ENCODE measurements at places on chromosomes 16 and 17.

DNA sequence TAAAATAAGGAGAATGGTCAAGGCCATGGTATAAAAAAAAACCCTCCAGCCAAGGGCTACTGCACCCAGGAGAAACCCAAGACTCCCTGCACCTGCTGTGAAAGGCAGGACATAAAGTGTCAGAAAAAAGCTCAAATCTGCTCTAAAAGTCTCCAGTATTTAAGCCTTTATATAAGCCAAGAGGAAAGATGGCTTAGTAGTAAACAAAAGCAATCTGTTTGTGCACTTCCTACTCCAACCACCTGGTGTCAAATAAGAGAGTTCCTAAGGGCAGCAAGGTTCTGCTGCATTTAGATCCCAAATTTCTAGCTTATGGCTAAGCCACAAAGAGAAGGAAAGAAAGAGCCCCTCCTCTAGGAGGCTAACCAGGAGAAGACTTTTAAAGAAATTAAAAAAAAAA, 20.6 kb downstream of the ACSM1 start:
- DNase-seq = no peak

GRCh38 chr16:56607675-56608042, 725 bp upstream of the MT2A start:
- no peak for DNase-seq

DNA sequence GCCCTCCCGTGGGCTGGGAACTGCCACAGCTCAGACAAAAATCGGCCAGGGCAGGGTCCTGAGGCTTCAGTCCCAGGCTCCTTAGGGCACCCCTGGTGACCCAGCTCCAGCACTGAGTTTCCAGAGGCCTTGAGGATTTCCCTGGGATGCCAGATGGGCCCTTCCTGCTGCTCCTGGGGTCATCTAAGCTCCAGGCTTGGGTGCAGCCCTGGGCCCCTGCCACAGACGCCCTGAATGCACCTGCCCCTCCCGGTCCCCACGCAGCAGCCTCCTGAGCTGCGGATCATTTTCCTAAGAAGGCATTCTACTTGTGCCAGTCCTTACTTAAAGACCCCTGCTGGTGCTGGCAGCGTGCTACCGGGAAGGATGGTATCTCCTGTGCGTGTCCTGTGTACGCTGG, 6.0 kb upstream of the RNPS1 start:
- DNase-seq = no peak

- DNase-seq = no peak
Measured at GRCh38 chr16:85753976-85754375, 3.1 kb upstream of the C16orf74 start.

- DNase-seq = no peak
Measured at GRCh38 chr17:3669085-3669347, 404 bp downstream of the EMC6 start.

- no peak for DNase-seq
Measured at GRCh38 chr16:22194707-22195444, 11.2 kb upstream of the EEF2K start.

- DNase-seq = no peak
Measured at GRCh38 chr16:3187798-3188674, at the start of gene OR1F1. TSS of gene OR1F1 (plus strand) at chr16:3188204.

DNA sequence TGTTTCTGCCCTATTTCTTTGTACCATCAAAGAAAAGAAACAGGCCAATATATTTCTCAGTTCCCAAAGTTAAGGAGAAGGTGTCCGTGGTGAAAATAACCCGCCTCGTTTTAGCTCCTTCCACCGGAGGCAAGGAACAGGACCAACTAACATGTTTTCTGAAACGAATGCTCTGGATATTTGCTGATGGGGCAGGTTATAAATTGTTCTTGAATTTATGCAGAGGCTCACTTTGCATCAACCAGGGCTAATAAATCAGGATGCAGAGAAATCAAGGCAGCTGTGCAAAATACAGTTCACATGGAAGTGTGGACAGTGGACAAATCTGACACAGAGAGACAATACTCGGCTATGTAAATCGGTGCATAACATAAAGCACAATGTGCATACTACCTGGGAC, 189.8 kb downstream of the GRIN2A start:
- DNase-seq = no peak

- DNase-seq = no peak
Measured at GRCh38 chr17:3762922-3763776, 37.8 kb downstream of the ITGAE start.

DNA sequence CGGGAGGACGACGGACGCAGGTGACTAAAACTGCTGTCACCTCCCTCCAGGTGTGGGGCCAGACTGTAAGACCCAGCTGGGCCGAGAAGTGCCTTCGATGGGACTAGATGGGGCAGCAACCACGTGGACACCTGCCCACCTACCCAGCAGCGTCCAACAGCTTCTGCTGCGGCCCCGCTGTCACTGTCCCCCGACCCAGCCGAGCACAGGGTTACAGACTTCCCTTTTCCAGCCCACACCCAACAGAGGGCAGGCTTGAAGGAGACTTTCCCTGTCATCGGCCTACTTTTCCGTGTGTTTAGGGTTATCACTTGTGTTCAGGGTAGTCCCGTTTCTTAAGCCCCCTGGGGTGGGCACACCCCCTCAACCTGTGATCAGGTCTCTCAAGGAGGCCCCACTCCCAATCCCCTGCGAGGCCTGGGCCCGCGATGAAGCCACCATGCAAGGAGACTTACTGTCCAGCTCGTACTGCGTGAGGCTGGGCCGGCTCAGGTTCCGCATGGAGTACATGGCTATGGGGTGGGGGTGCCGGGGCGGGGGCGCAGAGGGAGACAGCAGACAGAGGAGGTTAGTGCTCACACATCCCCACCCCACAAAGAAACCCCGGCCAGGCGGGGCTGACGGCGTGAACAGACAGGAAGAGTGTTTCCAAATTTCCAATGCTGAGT, 68.8 kb upstream of the CDC42EP4 start:
- DNase-seq = no peak

GRCh38 chr17:79006046-79006445, 3.5 kb downstream of the CANT1 start:
- DNase-seq = no peak

DNA sequence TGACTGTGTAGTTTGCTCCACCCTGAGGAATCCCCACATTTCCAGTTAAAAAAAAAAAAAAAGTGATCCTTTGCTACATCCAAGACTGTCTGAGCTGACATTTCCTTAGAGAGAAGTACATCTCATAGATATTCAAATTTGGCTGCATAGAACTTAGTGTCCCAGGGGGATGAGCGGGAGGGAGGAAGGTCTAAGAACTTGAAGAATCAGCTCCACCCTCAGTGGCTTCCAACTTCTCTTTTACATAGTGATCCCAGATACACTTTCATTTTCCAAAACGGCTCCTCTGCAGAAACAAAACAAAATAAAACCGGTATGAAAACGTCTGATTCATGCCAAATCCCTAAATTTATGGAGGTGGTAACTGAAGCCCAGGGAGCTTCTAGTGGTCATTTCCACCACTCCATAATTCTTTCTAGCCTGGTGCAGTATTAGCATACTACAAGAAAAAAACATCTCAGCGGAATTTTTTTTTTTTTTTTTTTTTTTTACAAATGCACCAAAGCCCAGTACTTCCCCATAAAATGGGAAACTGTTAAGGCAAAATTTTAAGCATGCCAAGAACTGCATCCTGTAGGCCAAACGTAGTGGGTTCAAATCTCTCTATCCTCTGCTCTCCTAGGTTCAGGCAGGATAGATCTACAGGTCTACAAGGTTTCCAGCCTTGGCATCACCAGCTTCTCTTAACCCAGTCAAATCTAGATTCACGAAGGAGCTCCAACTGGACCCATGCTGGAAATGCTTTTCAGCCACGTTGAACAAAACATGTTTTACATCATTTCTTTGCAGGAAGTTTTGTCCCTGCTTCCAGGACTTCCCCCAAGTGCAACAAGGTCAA, 29.3 kb downstream of the MAF start:
- no peak for DNase-seq

DNA sequence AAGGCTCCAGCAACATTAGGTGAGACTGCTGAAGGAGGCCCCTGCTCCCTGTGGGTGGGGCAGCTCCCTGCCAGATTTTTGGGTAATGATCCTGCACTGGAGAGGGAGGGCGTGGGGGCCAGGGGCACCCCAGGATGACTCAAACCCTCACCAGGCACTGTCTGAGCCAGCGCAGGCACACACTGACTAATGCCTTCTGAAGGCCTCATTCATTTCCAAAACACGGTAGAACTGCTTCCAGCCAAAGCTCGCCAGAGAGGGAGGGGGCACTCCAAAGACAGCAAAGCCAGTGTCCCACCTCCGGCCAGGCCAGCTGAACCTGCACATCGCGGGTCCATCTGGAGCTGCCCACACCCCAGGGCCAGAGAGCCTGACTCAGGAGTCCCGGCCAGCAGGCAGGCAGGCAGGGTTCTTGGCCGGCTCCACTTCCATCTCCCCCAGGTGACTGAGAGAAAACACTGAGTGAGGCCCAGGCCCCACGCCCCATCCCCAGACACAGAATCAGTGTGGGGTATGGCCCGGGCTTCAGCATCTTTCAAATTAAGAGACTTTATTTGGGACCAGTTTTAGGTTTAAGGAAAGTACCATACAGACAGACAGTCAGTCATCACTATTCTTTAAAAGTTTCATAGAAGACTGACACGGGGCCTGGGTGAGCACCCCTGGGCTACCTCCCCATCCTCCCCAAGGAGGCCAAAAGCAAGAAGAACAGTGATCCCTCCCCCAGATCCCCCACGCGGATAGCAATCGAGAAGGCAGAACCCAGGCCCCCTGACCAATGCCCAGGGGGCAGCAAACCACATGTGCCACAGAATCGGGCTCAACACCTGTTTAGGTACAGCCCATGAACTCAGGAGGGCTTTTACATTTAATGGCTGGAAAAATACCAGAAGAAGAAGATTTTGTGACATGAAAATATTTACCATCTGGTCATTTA, 2.3 kb downstream of the PIEZO1 start:
- DNase-seq = no peak

DNA sequence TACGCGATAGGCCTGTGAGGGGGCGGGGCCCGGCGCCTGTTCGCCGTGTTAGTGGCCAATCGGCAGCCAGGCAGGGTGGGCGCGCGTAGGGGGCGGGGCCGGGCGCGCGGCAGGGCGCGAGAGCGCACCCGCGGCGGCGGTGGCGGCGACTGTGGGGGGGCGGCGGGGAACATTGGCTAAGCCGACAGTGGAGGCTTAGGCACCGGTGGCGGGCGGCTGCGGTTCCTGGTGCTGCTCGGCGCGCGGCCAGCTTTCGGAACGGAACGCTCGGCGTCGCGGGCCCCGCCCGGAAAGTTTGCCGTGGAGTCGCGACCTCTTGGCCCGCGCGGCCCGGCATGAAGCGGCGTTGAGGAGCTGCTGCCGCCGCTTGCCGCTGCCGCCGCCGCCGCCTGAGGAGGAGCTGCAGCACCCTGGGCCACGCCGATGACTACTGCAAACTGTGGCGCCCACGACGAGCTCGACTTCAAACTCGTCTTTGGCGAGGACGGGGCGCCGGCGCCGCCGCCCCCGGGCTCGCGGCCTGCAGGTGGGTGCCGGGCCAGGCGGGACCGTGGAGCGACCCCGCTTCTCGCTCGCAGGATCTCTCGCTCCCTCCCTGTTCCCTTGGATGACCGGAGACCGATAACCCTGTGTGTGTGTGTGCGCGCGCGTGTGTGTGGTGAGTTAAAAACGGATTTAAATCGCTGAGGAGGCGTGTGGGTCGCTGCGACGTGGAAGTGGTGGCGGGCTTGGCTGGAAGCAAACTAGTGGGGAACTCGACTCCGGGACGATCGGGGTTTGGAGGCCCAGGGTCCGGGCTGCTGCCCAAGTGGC, at the start of gene NFATC3:
NFATC3 (plus strand) TSS at position 112 of the 813 bp plus-strand sequence; CDS start at position 424, 312 bp downstream.
- peak; percentile 91 for DNase-seq

- DNase-seq = no peak
Measured at GRCh38 chr17:74964988-74965622, 7.5 kb downstream of the HID1 start.

- no peak for DNase-seq
Measured at GRCh38 chr16:57098188-57098841, 5.9 kb downstream of the CPNE2 start.

DNA sequence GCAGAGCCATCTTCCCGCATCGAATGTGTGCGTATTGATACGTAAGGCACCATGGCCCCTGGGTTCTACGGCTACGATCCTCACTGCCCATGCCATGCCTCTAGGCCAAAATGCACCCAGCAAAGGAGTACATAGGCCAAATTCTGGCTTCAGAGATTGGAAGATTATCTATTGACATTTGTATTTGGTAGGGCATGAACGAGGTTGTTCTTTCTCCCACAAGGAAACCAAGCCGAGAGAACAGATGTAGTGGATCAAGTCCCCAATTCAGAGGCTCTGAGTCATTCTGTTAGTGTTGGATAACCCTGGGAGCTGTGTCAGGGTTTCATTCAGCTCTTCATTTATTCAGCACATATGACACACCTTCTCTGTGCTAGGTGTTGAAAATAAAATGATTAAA, 36.5 kb downstream of the HOXB1 start:
- no peak for DNase-seq

DNA sequence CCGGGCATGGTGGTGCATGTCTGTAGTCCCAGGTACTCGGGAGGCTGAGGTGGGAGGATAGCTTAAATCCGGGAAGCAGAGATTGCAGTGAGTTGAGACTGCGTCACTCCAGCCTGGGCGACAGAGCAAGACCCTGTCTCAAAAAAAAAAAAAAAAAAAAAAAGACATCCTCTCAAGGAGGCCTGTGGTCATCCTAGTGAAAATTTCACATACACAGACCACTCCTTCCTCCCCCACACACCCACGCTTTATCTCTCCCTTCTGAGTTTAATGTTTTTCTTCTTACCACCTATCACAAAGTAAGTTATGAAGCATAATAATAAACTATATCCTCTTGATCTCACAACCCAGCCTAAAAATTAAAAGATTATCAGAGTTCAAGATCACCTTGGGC, 1.3 kb upstream of the NOL11 start:
- DNase-seq = no peak

- no peak for DNase-seq
Measured at GRCh38 chr17:1060991-1061390, 64.1 kb downstream of the TIMM22 start.

GRCh38 chr17:81960130-81960958, 643 bp downstream of the NOTUM start:
- DNase-seq = no peak

- no peak for DNase-seq
Measured at GRCh38 chr16:2092256-2092620, 43.5 kb downstream of the PKD1 start.

DNA sequence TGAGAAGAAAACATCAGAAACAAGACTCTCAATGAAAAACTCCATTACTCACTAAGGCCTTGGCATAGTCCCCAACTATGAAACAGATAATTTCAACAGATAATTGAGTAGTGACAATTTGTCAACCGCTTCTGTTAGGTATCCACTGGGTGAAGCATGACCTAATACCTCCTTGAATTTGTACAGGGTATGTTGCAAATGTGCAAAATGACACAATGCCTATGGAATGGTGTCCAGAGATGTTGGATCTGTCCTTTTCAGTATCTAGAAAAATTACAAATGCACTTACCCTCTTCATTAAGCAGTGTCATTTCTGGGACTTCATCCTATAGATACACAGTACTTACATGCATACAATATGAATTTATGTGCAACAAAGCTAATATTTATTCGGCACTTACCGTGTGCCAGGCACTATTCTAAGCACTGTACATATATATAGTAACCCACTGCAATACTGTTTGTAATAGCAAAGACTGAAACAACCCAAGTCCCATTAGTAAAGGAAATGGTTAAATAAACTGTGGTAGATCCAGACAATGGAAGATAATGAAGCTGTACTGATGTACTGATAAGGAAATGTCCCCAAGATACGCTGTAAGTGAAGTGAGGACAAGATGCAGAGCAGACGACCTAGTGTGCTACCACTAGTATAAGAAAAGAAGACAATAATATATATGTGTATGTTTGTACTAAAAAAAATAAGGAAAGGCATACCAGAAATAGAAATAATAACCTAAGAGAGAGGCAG, 21.4 kb upstream of the SLC6A4 start:
- no peak for DNase-seq
